ENCODE measurements at places on chromosomes 3 and 15. TPM values are rescaled to one million over a fixed set of nuclear protein-coding genes. Genes with fewer than 3 reads are reported as not detected.

GRCh38 chr15:99604865-99605264, 39.1 kb downstream of the MEF2A start:
- H3K4me3 ChIP-seq = no peak overlapping the region
- H3K27me3 ChIP-seq = no peaks in the 10 kb centered on the region
- no peak overlapping the region for H3K27ac ChIP-seq
- no peaks in the 10 kb centered on the region for H3K36me3 ChIP-seq
- peaks cover 59% of the 10 kb centered on the region for H3K4me1 ChIP-seq

- no peaks in the 10 kb centered on the region for H3K4me1 ChIP-seq
- H3K36me3 ChIP-seq = no peaks in the 10 kb centered on the region
- DNase-seq = no peak
Observed at GRCh38 chr3:42288385-42288784, 22.4 kb upstream of the CCK start.

GRCh38 chr3:38543586-38543985, 47.4 kb downstream of the EXOG start:
- no peaks in the 10 kb centered on the region for H3K36me3 ChIP-seq
- peaks cover 24% of the 10 kb centered on the region for H3K4me1 ChIP-seq
- H3K27ac ChIP-seq = no peak overlapping the region
- no peak overlapping the region for H3K4me3 ChIP-seq

DNA sequence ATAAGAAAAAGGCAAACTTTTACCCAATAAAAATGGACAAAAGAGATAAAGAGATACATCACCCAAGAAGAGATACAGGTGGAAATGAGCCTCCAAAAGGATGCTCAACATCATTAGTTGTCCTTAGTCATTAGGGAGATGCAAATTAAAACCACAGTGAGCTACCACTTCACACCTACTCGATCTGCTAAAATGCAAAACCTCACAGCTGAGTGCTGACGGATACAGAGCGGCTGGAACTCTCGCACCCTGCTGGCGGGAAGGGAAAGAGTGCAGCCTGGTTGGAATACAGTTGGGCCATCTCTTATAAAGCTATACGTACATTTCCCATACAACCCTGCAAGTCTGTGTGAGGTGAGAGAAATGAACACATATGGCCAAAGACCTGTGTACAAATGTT, 78.5 kb upstream of the PRR20G start:
- no peak overlapping the region for H3K4me3 ChIP-seq
- no peaks in the 10 kb centered on the region for H3K4me1 ChIP-seq
- H3K36me3 ChIP-seq = no peaks in the 10 kb centered on the region
- H3K27me3 ChIP-seq = no peaks in the 10 kb centered on the region
- no peak for DNase-seq

EPHA3 gene
- total RNA-seq = 0.62 TPM

GNB4 gene
- 3.6 TPM for total RNA-seq
